ENCODE measurements at places on chromosomes 3 and 15.

DNA sequence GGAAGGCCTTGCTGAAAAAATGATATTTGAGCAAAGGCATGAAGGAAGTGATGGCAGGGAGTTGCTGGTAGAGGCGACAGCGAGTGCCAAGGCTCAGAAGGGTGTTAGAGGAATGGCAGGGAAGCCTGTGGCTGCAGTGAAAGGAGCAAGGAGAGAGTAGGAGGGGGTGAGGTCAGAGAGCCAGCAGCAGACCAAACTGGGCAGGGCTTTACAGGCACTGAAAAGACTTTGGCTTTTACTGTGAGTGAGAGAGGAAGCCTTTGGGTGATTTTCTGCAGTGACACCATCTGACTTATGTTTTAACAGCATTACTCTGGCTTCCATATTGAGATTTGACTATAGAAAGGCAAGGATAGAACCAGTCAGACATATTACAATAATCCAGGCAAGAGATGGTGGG lies 11.4 kb downstream of the TICRR start:
- no peak for DNase-seq

DNA sequence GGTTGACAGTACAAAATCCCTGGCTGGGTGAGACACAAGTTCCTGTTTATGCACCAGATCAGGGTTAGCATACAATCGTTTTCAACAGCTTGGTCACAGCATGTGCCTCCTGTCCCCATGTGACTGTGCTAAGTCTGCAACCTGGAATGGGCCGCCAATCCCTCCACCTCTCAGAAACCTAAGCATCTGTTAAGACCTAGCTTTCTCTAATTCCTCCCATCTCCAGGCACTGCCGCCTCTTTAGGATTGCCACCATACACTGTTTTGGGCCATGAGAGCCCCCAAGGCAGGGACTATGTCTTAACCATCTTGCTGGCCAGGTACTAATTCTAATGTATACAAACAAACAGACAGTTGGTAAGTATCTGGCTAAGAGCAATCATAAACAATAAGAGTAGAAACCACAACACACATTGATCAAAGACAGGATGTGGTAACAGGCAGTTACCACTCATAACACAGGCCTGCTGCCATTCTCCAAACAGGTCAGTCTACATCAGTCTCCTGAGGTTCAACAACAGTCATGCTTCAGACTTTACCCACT lies 25.6 kb downstream of the SEC22C start:
- no peak for DNase-seq

- DNase-seq = no peak
These were observed 3.0 kb downstream of the TMEM207 start for GRCh38 chr3:190446573-190447279.

- no peak for DNase-seq
These were observed 105.1 kb downstream of the MEX3B start for GRCh38 chr15:81940467-81941451.

GRCh38 chr3:99895703-99896441 lies 78.2 kb downstream of the CMSS1 start:
- no peak for DNase-seq

DNA sequence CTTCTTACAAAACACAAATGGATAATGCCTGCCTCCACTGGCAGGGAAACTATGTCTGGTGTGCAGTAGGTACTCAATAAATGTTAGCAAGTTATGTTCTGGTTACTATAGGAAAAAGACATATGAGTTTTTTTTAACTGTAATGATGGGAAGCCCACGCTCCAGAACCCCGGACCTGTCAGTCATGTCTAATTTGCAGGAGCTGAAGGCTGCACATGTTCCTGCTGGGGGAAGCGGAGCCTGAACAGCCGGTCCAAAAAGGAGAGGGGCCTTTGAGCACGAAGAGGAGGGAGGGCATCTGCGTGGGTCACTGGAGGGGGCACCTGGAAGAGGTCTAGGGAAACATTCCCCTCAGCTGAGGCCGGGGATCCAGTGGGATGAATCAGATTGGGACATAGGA lies 113.2 kb downstream of the DGKG start:
- DNase-seq = no peak

- peak; percentile 48 for DNase-seq
These were observed 2.2 kb downstream of the MAPK6 start for GRCh38 chr15:52021128-52021671.

DNA sequence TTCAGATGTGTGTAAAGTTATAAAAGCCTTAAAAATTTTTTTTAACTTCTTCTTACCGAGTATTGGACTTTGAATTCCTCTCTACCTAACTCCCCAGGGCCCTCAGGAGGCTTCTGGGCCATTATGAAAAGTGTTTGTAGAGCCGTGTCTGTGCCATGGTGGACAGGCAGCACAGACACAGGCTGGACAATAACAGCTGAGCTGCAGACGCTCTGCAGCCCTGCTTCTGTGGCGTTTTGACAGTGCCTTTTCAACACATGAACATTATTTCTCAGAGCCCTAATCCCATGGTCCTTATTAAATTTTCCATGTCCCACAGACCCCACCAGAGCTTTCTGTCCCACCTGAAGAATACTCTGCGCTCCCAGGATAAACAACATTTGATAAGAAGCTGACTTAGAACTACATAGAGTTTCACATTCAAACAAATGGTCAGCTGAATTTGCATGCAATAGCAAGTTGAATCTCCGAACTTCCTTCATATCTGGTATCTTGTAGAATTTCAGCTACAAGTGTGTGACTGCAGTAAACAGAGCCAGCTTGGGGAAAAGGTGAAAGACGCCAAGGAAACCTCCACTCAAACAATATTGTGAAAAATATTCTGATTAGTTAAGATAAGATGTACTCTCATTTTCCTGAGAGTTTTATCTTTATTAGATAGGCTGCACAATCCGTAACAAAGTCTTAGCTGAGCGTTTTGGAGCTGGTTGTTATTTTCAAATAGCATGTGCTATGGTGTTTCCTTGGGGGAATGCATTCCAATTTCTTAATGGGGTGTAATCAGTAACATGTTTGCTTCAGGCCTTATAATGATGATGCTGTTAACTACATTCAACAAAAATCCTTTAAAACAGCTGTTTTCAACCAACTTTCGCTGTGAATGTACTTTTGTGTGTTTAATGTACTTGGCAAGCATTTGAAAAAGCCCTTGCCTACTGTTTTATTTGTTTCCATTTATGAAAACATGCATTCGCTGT lies 378.2 kb downstream of the MECOM start:
- DNase-seq = no peak
